NCI-H2029 treated with DMSO at 0.1 percent for 48 hours (cell line): ENCODE measurements at places on chromosomes 6 and 20.

GRCh38 chr6:41728073-41728936 lies 7.1 kb downstream of the TFEB start:
- peak; percentile 73 for DNase-seq

DNA sequence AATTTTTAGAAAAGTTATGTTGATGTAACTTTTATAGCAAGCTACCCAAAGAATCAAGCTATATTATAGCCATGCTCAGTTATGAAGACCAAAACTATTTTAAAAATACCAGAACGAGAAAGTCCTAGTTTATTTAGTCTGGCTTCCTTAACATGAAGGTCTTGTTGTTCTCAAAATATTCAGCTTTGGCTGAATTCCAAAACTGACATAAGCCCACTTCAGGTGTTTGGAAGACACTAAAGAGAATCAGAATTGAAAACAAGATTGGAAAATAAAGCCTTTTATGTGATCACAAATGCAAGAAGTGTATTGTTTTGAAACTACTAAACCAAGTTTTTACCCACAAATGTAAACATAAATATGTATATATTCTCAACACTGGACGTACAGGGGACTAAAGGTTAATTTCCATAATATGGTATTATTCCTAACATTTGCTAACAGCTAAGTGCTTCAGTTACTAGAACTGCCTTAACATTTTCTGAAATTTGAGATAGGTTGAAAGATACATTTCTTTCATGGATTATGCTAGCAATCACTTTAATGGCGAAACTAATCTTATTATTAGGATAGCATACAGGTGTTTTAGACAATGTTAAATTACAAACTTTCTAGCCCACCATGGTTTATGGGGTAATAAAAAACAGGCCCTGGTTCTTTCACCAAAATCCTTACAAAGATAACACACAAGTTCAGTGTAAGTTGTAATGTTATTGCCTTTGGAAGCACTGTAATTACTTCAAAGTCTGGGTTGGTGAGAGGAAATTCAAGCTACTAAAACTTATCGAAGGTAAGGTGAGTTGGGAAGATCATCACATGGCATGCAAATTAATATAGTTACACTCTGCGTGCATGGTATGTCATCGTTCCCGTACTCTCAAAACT lies 1.6 kb downstream of the MAP3K5 start:
- DNase-seq: no peak

DNA sequence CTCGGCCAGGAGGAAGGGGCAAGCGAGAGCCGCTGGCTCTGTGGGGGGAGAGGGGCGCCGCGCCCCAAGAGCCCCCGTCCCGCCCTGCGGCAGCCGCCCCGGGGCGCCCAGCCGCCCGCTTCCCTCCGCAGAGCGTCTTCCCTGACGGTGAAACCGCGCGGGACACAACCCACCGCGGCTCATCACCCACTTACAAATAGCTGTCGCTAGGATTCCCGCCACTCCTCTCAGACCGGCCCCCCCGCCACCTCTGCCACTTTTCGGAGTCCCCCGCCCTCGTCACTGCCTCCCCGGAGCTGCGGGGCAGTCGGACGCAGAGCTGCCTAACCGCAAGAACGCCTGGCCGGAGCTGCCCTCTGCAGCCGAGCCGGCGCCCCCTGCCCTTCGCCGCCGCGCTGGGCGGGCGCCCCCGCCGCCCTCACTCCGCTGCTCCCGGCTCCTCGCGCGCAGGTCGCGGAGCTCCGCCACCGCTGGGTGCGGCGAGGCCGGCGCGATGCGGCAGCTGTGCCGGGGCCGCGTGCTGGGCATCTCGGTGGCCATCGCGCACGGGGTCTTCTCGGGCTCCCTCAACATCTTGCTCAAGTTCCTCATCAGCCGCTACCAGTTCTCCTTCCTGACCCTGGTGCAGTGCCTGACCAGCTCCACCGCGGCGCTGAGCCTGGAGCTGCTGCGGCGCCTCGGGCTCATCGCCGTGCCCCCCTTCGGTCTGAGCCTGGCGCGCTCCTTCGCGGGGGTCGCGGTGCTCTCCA lies at the start of gene SLC35D3:
SLC35D3 (plus strand) TSS at position 366 of the 749 bp plus-strand sequence; CDS start at position 494, 128 bp downstream.
- DNase-seq: no peak

GRCh38 chr6:76862936-76863335 lies 600.4 kb downstream of the HTR1B start:
- no peak for DNase-seq

- no peak for DNase-seq
These were observed 6.6 kb upstream of the RAB44 start for GRCh38 chr6:36691011-36691410.

DNA sequence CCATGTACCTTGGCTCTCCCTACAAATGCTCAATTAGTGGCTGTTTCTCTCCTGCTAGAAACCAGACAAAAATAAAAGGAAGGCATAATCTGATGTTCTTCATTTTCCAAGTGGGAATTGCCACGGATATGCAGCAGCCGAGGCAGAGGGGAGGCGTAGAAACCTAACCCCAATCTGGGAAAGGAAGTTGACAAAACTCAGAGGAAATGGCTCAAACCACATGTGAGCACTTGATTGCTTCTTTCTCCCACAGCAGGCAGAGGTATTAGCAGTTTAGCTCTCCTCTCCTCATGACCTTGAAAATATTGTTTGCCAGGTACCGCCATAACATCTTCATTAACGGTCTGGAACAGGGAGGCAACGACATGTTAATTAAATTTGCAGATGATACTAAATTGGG lies 3.8 kb upstream of the MLN start:
- DNase-seq: no peak

DNA sequence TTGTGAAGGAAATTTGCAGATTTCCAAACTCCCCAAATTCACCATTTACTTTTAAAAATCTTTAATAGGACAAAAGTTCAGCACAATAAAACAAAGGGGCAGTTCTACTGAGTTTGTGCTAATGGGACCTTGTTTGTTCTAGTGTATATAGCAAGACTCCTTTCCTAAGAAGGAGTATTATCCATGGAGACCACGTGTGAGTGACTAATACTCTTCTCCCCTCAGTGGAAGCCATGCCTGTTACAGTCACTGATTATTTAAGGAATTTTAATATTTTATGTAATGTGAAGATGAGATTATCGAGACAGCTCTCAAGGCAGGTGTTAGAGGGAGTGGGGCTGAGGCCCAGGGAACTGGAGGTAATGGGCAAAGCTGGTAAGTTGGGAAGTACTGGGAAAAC lies 16.4 kb upstream of the QKI start:
- no peak for DNase-seq

DNA sequence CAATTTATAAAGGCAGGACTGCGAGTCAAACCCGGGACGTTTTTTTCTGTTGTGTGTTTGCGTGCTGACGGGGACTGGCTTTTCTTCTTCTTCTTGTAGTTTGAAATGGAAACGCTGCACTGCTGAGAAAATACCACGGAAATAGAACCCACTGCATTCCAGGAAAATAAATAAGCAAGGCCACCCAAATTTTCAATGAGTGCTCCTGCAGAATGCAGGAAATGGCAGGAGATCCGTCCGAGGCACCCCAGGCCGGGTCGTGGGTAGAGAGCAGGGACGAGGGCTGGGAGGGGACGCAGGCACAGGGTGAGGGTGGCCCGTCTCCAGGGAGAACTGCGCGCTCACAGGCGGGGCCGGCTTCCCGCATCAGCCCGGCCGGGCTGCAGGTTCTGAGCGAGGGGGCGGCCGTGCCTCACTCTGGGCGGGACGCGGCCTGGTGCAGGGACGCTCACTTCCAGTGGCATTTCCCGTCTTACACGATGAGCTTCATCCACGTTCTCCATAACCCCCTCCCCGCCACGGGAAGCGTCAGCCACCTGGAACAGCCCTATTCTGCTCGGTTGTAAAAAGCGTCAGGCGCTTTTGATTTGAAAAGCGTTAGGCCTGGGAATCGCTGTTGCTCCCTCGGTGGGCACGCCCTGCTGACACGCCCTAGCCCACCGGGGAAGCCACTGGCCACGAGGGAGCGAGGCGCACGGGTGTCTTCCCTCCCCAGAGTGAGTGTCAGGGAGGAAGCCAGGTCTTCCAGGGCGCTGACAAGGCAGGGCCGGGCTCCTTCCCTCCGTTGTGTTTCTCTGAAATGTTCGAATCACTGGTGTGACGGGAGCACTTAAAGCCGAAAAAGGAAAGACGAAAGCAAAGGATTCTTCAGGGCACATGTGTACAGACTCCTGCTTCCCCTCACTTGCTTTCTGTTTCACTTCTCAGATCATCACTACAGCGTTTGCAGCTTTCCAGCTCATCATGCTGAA lies 17.9 kb upstream of the EXOC2 start:
- DNase-seq: peak; percentile 93

DNA sequence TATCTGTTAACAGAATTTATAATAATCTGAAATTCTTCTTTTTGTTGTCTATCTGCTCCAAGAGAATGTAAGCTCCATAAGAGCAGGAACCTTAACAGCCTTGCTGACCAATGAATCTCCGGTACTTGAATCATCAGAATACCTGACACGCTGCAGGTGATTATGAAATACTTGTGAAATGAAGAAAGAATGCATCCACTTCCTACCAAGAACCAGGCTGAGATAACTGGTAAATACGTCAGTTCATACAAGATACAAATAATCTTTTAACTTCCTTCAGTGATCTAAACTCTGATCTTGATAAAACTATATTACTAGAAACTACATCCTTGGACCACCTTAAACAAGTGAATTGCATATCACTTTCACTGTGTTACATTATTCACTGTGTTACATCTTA lies 116.2 kb downstream of the MAP3K5 start:
- no peak for DNase-seq

DNA sequence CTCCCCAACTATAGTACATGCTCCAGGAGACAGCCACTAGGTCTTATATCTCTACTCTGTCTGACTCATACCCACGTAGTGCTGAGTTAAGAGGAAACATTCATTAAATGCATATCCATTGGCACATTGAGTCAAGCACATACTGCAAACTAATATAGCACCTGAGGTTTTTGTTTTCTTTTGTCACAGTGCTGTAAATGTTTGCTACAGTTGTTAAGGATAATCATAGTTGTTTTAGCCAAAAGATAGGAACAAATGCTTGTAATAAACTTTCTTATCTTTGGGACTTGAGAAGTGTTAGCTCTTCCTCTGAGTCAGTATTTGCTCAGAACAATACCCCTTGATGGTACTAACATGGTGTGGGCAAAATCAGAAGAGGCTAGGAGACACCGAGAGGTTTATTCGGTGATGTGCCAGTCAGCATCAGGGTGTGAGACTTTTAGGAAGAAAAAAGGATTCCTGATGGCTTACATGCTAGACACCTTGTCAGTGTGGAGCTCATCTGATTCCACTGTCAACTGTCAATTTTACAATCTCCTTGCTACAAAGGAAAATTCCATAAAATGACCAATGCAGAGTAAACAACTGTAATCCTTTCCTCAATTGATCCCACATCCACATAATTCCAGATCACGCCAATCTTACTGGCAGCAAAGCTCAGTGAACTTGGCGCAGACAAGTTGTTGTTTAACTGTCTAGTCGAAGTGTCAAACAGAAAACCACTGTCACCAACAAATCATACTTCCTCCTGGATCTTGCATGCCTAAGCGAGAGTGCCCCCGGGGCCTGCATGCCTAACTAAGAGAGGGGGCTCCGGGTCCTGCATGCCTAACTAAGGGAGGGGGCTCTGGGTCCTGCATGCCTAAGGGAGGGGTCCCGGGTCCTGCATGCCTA lies 36.1 kb downstream of the ELOVL2 start:
- DNase-seq: no peak

DNA sequence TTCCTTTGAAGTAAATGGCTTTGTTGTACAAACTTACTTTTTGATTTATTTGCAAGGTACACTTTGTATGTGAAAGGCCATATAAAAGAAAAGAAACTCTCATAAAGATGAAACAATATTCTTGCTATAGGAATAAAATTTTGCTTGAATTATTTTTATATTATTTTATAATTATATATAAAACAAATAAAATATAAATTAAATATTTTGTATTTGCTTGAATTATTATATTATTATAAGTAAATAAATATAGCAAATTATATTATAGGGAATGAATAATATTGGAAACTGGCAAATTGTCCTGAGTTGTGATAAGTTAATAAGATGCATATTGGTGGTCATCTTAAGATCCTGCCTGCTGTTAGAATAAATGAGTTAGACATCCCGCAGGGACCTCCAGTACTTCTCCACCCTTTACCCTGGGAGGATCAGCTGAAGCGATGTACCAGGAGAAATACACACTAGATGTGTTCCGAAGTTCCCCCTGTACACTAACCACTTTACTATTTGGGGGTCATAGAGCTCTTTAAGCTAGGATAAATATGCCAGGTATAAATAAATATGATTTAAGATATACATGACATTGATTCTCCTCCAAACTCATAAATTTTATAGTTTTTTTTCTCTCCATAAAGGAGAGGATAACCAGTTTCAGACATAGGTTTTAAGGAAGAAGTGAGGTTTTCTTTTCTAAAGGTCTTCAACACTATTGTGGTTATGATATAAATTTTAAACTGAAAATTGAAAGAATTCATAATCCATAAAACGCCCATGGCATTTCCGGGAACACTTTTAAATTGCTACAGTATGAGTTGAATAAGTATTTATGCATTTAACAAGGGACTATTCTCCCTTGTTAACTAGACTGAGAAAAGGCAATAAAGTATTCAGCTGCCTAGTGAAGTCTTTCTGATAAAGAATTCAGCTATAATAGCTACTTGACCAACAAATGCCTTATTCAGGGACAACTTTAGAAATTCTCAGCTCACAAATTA lies 486.3 kb upstream of the MARCKS start:
- no peak for DNase-seq

GRCh38 chr6:52749556-52750152 lies 13.6 kb downstream of the GSTA2 start:
- DNase-seq: peak; percentile 25

GRCh38 chr20:49563015-49563980 lies 4.6 kb downstream of the PTGIS start:
- no peak for DNase-seq

DNA sequence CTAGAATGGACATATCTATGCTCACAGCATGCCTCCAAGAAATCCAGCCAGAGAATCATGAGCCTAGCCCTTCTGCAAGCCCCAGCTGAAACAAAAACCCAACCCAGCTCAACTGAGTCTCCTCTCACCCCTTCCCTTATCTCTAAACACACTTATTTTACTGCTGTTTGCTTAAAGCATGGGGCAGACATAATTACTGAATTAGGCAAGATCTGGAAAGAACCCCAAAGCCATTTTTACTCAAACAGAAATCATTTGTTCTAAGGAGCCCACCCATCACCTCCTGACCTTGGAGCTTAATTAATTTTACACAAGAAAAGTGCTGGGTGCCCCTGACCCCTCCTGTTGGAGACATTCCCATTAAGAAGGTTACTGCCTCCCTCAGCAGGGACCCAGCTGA lies 291.6 kb downstream of the MAFB start:
- no peak for DNase-seq

DNA sequence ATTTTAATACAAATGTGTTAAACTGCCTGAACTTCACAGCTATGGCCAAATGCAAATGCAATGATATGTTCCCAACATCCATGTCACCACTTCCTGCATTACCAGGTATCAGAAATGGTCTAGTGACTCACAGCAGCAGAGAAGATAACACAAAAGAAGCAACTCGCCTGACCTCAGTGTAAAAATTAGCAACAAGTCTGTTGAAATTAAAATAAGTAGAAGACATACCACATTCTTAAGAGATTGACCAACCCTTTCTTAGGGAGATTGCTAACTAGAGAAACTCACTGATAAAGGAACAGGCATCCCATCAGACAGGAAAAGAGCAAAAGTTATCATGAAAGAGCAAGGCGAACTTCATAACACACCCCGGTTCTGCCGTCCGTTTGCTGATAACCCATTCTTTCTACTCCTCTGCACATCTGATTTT lies 45.1 kb downstream of the RNASET2 start:
- DNase-seq: no peak

GRCh38 chr20:23362392-23363256 lies 642 bp downstream of the GZF1 start:
- no peak for DNase-seq
